ENCODE measurements at places on chromosomes 6 and 20.

GRCh38 chr20:60136645-60137401, 178.6 kb downstream of the CDH26 start:
- DNase-seq = no peak

- no peak for DNase-seq
Observed at GRCh38 chr6:125022391-125022989, 60.3 kb downstream of the RNF217 start.

DNA sequence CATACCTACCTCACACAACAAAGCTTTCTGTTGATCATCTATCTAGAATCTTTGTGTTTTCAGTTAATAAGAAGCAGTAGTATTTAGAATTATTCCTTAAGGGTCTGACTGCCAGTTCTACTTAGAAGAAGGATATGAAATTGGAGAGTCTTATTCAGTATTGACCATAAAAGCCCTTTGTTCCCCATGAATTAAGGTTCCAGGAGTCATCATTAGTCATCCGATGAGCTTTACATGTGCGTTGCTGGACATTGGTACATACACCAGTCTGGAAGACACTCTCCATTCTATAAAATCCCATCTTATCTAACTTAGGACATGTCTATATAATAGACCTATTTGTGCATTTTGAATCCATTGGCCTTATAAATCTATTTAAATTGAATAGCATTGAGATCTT, 34.4 kb upstream of the RNF217 start:
- DNase-seq = no peak

DNA sequence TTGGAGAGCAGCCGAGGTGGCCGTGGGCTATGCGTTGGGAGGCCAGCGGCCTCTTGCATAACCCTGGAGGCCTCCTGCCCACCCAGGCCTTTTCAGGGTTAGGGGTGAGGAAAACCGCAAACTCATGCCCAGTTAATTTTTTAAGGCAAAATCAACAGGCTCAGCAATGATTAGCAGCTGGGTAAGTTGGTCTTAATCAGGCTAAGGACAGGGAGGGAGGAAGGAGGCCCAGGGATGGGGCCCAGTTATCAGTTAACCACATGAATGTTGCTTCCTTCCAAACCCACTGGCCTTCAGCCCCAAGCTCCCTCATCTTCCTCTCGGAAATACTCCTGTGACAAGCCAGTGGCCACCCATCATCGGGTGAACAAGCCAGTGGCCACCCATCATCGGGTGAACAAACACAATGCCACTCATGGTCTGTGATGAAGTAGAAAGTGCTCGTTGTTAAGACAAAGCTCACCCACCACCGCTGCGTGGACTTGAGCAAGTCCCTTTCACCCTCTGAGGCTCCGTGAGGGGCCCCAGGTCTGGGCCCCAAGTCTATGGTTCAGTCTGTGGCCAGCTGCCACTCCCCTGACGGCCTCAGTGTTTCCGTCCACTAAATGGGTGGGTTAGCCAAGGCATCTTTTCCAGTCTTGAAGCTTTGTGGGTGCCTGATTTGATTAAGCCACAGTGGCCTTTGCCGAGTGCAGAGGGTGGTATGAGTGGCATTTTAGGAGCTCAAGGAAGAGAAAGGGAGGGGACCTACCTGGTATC, 39.4 kb downstream of the HNF4A start:
- DNase-seq = no peak

- DNase-seq = no peak
Observed at GRCh38 chr20:36819659-36820058, 46.1 kb upstream of the DSN1 start.

GRCh38 chr20:37914672-37915433, 11.9 kb downstream of the VSTM2L start:
- no peak for DNase-seq

GRCh38 chr6:11380969-11381744, 148.7 kb upstream of the NEDD9 start:
- DNase-seq = no peak

GRCh38 chr6:56282391-56282790, 35.0 kb upstream of the COL21A1 start:
- no peak for DNase-seq
